ENCODE measurements at places on chromosomes 16 and 17.

- no peak for DNase-seq
These were observed 35.4 kb downstream of the SNX20 start for GRCh38 chr16:50645563-50646220.

- DNase-seq = peak; percentile 42
These were observed 5.2 kb downstream of the PECAM1 start for GRCh38 chr17:64385187-64386083.

GRCh38 chr17:41058741-41059140 lies 1.2 kb downstream of the KRTAP2-3 start:
- DNase-seq = no peak

GRCh38 chr17:10050597-10051101 lies 145.6 kb upstream of the RCVRN start:
- DNase-seq = peak; percentile 19

- no peak for DNase-seq
These were observed 18.4 kb downstream of the CMTM3 start for GRCh38 chr16:66622863-66623262.

- DNase-seq = peak; percentile 18
These were observed 363 bp downstream of the KARS1 start for GRCh38 chr16:75647112-75647491.

- peak; percentile 30 for DNase-seq
These were observed 19.3 kb downstream of the ITGAL start for GRCh38 chr16:30491744-30492308.

DNA sequence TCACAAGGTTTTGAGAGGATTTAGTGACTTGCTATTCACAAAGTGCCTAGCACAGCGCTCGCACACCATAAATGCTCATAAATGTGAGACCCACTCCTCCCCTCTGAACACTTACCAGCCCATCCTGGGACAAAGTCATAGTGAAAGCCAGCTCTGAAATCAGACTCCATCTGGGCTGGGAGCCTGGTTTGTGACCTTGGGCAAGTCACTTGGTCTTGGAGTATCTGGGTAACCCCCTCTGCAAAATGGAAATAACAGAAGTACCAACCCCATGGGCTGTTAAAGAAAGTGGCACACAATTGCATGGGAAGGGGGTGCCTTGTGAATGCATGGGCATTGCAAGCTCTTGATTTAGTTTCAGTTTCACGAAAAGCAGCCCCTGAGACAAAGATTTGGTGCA lies 104.7 kb upstream of the CDH5 start:
- DNase-seq = no peak

DNA sequence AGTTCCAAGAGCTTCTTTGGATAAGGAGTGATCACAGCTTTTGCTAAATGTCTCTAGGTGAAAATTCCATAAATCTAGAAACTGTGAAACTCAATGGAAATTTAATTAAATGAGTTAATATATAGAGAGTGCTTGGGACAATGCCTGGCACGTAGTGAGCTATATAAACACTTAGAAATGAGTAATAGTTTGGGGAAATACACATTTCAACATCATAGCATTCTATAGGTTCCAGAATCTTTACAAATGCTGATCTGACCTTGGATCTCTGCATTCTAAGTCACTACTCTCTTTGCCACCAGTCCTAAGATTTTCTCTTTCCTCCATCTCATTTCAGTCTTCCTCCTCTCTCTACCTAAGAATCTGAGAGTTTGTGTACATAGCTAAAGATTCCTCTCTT lies 175.6 kb downstream of the SOX9 start:
- DNase-seq = no peak

DNA sequence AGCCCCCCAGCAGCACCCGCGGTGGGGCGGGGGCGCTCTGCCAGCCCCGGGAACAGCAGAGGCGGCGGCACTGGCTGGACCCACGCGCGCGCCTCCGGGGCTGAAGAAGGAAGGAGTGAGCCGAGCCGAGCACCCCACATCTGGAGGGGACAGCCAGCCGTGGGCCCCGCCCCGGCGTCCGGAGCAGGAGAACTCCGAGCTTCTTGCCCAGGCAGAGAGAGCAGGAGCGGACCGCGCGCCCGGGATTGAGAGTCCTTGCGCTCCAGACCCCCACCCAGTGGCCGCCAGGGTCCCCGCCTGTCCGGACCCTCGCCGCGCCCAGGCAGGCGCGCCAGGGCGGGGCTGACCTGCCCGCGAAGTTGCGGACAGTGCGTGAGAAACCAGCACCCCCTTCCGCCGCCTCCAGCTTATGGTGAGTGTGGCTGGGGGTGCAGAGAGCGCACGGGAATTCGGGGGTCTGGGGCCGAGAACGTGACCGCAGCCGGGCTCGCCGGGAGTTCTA lies 921.9 kb upstream of the EEF2KMT start:
- DNase-seq = no peak

GRCh38 chr17:47197821-47198220 lies 8.7 kb upstream of the CDC27 start:
- DNase-seq = no peak

DNA sequence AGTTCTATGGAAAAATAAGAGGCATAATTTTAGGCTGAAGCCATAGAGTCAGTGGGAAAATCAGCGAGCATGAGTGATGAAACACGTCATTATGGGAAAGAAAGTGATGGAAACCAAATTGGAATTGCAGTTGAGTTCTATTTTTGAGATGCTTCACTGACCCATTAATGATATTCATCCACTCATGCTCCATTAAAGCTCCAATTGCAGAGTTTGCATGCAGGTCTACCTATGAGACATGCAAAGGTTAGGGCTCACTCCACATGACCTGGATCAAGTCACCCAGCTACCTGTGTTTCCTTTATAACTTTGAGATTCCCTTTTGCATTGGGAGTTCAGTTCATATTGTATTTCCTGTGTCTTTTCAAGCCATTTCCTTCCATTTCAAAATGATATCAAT lies 8.0 kb upstream of the KRTAP2-4 start:
- no peak for DNase-seq

- no peak for DNase-seq
These were observed 5.5 kb downstream of the MFSD6L start for GRCh38 chr17:8793649-8794048.

GRCh38 chr16:88435437-88436355 lies 17.4 kb upstream of the ZFPM1 start:
- DNase-seq = no peak

- peak; percentile 40 for DNase-seq
These were observed 2.7 kb downstream of the PLEKHH3 start for GRCh38 chr17:42673885-42674754.

- DNase-seq = no peak
These were observed 19.6 kb downstream of the ADGRG5 start for GRCh38 chr16:57562066-57562465.

DNA sequence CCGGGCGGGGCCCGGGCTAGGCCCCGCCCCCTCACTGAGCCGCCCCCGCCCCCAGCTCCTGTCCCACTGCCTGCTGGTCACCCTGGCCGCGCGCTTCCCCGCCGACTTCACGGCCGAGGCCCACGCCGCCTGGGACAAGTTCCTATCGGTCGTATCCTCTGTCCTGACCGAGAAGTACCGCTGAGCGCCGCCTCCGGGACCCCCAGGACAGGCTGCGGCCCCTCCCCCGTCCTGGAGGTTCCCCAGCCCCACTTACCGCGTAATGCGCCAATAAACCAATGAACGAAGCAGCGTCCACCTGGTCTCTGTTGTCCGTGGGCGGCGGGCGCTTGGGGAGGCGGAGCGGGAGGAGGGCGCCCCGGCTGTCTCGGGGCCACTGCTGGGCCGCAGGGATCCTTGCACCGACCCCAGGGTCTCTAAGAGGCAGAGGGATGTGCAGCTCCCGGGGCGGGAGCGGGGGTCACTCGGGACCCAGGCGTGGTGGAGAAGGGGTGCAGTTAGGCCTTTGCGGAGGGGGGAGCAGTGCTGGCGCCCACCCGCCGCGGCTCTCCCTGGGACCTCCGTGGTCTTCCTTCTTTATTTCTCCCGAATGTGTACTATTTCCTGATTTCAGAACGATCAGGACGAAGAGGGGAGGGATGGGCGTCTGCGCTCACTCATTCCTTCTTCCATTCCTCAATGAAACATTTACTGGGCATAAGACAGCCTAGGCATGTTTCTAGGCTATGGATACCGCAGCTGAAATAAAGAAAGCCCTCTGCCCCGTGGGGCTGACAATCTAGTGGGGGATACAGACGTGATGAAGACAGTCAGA lies 2.0 kb downstream of the HBZ start:
- DNase-seq = no peak

DNA sequence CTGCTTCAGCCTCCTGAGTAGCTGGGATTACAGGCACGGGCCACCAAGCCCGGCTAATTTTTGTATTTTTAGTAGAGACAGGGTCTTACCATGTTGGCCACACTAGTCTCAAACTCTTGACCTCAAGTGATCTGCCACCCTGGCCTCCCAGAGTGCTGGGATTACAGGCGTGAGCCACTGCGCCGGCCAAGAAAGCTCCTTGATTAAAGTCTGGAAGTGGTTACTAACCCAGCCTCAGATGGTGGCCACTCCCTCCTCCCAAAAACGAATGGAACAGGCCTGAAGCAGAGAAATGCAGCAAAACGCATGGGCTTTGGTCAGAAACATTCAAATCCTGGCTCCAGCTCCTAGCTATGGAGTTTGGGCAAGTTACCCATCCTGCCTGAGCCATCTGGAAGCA lies 11.3 kb downstream of the FKBP10 start:
- DNase-seq = no peak

- no peak for DNase-seq
These were observed 4.5 kb downstream of the IGF2BP1 start for GRCh38 chr17:49001671-49002070.

GRCh38 chr16:8963821-8964441 lies at the start of gene USP7:
Gene USP7, minus strand, starts transcription at chr16:8963906. Its CDS starts 621 bp downstream, at chr16:8963285.
- peak; percentile 91 for DNase-seq

DNA sequence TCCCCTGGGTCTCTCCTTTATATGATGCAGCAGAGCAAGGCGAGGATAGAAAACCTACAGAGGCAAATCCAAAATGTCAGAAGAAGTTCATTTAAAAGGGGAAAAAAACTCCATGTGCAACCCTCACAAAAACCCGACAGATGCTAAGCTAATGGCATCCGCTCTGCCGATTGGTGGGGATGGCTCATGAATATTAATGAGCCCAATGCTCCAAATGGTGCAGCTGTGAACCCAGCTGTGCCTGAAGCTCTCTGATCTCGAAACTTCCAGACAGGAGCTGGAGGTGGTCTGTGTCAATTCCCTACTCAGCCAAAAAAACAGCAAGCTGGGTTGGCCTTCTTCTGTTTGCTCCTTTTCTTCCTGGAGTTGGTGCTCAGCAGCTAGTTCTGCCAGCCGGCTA lies 15.5 kb downstream of the SNX11 start:
- DNase-seq = no peak

GRCh38 chr16:11329071-11329491 lies 16.2 kb upstream of the RMI2 start:
- no peak for DNase-seq

DNA sequence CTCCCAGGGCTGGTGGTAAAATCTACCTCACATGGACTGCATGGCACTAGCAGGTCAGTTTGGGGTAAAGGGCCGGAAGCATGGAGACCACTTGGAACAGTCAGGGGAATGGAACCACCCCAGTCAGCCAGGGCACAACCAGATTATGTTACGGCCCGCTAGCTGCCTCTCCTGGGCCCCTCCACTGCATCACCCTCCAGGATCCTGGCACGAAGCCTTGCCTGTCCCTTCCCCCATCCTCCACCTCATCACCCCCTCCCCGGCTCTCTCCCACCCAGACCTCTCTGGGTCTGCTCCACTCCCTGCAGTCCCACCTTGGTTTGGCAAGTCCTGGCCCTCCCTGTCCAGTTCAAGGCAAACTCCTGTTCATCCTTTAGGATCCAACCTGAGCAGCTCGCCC lies 91.7 kb downstream of the CLEC16A start:
- no peak for DNase-seq

- no peak for DNase-seq
These were observed 23.9 kb upstream of the CDH8 start for GRCh38 chr16:62060089-62060488.

GRCh38 chr16:3388325-3388724 lies 12.5 kb downstream of the ZSCAN32 start:
- no peak for DNase-seq

DNA sequence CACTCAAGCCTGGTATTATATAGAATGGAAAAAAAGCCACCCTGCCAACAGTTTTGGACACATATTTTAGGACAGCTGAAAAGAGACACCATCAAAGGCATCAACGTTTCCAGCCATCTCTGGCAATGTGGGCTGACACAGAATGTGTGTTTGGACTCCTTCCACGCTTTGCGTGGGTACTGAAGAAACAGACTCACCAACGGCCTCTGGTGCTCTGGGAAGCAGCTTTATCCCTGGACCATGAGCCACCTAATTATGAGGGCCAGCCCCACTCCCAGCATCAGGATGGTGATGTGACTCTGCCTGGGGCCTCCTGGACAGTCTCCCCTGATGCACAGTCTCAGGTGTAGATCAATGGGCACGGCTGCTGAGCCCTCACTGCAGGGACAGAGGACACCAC lies 27.9 kb downstream of the CCDC57 start:
- no peak for DNase-seq

DNA sequence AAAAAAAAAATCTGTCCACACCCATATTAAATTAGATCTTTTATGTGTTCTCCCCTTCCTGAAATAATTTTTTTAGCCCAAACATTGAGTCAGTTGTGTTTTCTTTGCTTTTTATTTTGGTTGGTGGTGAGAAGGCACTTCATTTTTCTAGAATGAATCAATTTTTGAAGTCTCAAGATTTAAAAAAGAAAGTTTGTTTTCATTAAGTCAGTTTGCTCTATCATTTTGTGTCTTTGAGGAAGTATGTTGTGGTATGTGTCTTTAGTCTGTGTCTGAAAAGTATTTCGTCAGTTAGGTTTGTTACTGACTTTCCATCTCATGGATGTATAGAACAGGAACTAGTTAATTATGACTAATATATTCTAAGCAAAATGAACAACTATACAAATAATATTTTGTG lies 3.8 kb downstream of the IGF2BP1 start:
- DNase-seq = no peak

DNA sequence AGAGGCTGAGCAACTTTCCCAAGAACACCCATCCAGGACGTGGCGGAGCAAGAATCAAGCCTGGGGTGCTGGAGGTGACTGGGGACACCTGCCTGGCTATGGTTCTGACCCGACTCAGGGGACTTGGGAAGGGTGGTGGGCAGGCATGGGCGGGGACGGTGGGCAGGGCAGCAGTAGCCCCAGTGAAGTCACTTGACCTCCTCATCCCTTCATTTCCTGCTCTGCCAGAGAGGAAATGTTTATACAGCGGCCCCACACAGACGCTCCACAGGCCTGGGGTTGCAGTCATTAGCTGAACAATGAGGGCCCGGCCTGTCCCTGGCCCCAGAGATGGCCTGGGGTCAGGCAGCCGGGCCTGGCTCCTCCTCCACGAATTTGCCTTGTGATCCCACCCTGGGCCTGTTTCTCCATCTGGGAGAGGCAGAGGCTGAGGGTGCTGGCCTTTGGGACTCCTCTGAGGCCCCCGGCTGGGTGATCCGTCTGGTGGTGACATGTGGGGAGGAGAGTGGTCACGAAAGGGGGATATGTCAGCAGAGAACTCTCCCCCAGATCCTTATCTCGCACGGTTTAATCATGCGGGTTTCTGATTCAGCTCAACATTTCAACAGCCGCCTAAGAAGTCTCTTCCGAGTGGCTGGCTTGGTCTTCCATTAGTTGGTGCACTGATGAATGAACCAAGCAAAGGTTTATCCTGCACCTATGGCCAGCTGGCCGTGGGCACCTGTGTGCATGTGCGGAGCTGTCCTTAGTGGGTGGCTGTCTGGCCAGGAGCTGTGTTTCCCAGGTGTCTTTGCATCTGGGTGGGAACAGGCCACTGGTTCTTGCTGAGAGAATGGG lies 175.9 kb downstream of the IRF8 start:
- no peak for DNase-seq

Data from CD4-positive, alpha-beta T cell treated with Interleukin-17A for 1 hour (primary cell).